Tongue (tissue), 3 donors: ENCODE measurements at places on chromosomes 2 and 18. TPM values are rescaled to one million over a fixed set of nuclear protein-coding genes. Genes with fewer than 3 reads are reported as not detected.

LRRTM4 gene
- total RNA-seq: 2.4 TPM

TMEM150A gene
- total RNA-seq: 4.9 TPM

HAAO gene
- total RNA-seq: 24.3 TPM

GRCh38 chr18:38481576-38481975 lies 916.0 kb upstream of the CELF4 start:
- no peak for DNase-seq

DNA sequence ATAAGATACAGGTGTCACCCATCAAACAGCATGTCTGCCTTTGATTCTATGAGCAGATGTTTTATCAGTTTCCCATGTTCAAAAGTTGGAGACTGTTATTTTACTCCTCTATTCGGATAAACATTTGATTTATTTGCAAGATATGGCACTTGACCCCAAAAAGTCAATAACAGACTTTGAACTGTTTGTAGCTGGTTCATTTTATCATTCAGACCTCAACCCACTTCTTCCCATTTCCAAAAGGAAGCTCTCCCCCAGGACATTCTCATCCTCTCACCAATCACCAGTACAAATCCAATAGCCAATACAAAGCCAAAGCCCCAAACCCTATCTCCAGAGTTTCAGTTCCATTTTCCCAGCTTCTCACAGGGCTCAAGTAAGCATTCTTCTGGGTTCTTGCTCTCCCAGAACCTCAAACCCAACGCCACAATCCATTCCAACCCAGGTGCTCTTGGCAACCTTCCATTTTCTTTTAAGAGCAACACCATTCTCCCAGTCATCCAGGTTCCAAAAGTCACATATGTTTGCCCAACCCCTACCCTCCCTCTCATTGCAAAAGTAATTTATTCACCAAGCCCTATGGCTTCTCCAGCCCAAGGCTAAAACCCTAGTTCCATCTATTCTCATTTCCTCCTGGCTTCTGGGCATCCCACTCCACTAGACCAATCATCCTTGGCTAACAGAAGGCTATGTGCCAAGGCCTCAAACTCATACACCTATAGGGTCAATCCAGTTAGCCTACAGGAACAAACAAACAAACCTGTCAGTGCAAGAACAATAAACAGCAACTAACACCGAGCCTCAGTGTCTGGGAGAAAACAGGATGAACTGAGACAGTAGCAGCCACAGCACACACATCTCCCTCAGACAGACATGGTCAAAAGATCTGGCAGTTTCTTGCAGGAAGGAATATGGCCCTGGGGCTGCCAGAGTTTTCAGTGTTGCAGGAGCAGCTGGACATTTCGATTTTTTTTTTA lies 9.2 kb downstream of the ACVR1 start:
- DNase-seq: no peak

GRCh38 chr18:49400398-49401072 lies 59.9 kb downstream of the DYM start:
- peak; percentile 16 for DNase-seq

DNA sequence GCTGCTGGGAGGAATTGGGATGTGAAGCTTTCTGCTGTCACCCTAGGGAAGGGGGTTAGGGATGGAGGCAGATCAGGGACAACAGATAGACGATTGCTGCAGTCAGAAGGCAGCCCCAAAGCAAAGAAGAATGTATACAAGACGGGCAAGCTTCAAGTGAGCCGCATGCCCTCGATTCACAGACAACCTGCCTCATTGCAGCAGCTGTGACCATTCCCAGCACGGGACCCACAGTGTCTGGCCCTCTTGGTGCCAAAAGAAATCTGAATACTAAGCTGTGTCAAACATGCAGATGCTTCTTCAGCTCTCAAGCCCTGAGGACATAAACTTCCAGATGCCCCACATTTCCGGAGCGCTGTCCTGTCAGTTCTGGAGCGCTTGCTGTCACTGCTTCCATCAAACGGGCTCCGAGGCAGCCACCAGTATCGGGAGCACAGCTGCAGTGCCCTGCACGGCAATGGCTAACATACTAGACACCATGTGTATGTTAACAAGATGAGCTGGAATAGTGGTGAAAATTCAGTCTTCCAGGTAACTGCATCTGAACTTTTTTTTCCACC lies 33.8 kb downstream of the PRELID3A start:
- peak; percentile 12 for DNase-seq

GRCh38 chr18:41828137-41828536 lies 126.9 kb upstream of the PIK3C3 start:
- DNase-seq: no peak

DNA sequence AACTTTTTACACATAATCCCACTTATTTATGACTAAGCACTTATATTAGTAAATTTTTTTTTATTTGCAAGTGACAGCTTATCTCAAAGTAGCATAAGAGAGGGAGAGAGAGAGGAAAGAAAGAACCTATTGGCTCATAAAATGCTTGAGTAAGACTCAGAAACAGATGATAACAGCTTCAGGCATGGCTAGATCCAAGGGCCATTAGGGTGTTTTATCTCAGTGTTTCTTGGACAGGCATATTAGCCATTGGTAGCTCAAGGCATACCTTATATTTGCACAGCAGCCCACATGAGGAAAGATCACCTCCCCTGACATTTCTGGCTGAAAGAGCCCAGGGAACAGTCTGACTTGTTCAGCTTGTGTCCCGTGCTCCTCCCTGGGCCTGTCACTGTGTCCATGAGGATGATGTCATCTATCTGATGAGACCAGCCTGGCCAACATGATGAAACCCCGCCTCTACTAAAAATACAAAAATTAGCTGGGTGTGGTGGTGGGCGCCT lies 64.4 kb downstream of the IL1R2 start:
- no peak for DNase-seq

GRCh38 chr2:99805930-99806476 lies 316.2 kb upstream of the REV1 start:
- DNase-seq: no peak

DNA sequence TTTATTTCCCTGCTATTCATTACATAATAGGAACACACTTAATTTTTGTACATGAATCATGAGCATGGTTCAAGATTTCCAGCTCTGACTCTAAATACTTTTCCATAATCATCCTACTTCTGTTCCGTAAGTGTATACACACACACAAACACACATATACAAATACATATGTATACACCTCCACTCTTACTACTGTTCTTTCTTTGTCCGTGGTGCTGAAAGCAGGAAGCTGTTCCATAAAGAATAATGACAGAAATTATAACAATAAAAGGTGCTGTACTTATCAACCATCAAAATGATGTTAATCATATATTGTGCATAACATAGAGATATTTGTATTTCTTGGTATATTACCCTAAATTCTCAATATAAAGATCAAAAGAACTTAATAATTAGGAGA lies 776.9 kb downstream of the DPP10 start:
- no peak for DNase-seq

- DNase-seq: no peak
Observed at GRCh38 chr2:100446696-100447095, 23.6 kb upstream of the NMS start.

GRCh38 chr2:150557020-150557600 lies 69.6 kb upstream of the RND3 start:
- DNase-seq: no peak

- DNase-seq: no peak
Observed at GRCh38 chr2:172472446-172473033, 45.2 kb downstream of the ITGA6 start.
